ENCODE measurements at places on chromosomes 3 and 15. TPM values are rescaled to one million over a fixed set of nuclear protein-coding genes. Genes with fewer than 3 reads are reported as not detected.
A peak's percentile ranks its signal among the peaks of the same experiment; 100 is the strongest.

Gene OR5K2
- not detected for total RNA-seq

- H3K27me3 ChIP-seq = no peaks in the 10 kb centered on the region
- no peaks in the 10 kb centered on the region for H3K4me1 ChIP-seq
- DNase-seq = no peak
- no peak overlapping the region for H3K27ac ChIP-seq
- H3K36me3 ChIP-seq = no peaks in the 10 kb centered on the region
Measured at GRCh38 chr3:966341-966740, 126.5 kb upstream of the CNTN6 start.

GRCh38 chr3:12286927-12287726 lies 1.7 kb upstream of the PPARG start:
- H3K36me3 ChIP-seq = peaks cover 20% of the 10 kb centered on the region
- peak overlapping the region; percentile 22 for H3K27ac ChIP-seq
- peaks cover 12% of the 10 kb centered on the region for H3K4me1 ChIP-seq

GRCh38 chr3:80999481-80999880 lies 762.0 kb downstream of the GBE1 start:
- peaks cover 10% of the 10 kb centered on the region for H3K4me1 ChIP-seq
- no peak overlapping the region for H3K4me3 ChIP-seq
- no peaks in the 10 kb centered on the region for H3K27me3 ChIP-seq
- H3K27ac ChIP-seq = no peak overlapping the region

All from PC-3 (cell line).